ENCODE measurements at places on chromosomes 2 and 18.
A peak's percentile ranks its signal among the peaks of the same experiment; 100 is the strongest.

DNA sequence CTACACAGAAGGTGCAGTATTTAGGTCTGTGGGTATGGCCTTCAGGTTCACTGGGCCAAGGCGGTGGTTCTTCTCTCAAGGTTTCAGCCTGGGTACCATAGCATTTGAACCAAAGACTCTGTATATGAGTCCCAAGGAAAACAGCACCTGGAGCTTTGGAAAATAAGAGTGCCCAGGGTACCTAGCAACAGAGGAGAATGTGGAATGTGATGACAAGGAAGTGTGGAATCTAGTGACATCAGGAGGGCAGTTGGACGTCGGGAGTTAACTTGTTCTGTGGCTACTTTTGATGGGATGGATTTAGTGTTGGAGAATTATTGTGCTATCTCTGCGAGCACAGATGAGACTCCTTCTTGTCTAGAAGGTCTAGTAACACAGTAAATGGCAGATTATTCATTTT, 201.2 kb downstream of the NOL4 start:
- DNase-seq = no peak

DNA sequence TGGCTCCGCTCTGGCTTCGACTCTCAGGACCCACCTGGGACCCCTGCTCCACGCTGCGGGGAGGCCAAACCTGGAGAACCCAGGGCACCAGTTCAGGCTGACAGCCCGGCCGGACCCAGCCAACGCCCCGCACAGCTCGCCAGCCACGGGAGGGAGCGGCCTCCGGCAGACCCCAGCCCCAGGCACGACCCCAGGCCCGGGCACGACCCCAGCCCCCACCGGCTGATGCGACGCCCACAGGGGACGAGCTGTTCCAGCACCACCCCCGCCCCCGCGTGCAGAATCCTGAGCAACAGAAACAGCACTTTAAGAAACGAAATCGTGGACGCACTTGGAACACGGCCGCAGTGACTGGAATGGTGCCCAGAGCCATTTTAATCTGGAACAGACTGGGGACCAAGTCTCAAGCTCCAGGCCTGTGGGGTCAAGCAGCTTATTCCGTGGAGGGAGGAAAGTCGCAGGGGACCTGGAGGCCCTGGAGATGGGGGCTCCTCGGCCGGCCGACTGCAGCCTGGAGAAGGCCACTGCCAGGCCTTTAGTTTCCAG, 74.2 kb downstream of the MBP start:
- no peak for DNase-seq

- DNase-seq = no peak
These were observed 156.7 kb downstream of the GALNT3 start for GRCh38 chr2:165637396-165637795.

DNA sequence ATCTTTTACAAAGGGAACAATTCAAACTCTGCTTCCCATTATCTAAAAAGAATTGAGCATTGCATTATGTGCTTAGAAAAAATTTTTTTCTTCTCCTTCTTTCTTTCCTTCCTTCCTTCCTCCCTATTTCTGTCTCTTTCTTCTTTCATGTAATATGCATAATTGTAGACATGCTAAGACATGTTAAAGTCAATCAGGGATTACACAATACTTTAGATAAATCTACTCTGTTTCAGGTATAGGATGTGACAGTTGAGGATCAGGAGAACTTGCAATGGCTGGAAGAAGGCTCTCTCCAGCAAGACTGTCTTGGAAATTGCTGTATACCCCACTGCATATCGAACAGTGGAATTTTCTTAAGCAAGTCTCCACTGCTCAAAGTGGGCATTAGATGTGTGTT, 9.0 kb upstream of the SPAG16 start:
- no peak for DNase-seq

DNA sequence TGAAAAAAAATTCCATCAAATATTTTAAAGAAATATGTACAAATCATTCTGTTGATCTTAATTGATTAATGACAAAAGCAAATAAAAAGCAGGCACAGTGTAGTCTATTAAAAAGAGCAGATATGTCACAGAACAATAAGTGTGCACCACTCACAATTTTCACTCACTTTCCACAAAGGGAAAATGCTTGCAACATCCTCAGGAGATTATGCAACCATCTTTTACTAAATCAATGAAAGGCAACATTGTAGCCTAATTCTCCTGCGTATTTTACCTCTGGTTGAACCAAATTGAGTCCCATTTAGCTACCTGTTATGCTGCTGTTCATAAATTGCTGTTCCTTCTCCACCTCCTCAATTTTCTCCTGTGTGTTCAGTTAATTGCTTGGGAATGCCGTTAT, 1346.8 kb upstream of the PIK3C3 start:
- DNase-seq = no peak

DNA sequence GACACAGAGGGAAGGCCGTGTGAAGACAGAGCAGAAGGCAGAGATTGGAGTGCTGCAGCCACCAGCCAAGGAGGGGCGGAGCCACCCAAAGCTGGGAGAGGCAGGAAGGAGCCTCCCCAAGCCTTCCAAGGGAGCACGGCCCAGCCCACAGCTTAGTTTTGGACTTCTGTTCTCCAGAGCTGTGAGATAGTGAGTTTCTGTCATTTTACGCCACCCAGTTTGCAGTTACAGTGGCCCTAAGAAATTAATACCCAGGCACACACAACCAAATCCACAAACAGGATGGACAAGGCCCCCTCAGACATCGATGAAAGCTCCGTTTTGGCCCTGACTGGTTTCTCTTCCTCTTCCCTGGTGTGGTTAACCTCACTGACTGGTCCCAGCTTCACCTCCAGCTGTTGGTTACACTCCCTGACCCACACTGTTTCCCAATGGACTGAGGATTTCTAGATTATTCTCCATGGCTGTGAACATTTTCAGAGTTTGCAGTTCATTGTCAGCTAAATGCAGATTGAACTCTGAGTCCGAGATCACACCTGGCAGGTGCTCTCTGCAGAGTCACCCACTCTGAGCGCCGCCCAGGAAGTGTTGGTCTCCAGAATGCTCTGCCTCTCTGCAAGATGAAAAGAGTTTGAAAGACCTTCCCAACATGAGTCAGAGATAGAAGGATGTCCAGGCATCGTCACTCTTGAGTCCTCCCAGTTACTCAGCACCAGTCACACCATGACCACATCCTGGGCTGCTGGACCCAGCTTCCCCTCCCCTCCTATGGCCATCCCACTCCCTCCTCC, 100.2 kb downstream of the TWIST2 start:
- no peak for DNase-seq

GRCh38 chr2:239250216-239251081, 150.4 kb downstream of the HDAC4 start:
- DNase-seq = no peak

GRCh38 chr2:62794791-62795190, 89.3 kb downstream of the EHBP1 start:
- no peak for DNase-seq

DNA sequence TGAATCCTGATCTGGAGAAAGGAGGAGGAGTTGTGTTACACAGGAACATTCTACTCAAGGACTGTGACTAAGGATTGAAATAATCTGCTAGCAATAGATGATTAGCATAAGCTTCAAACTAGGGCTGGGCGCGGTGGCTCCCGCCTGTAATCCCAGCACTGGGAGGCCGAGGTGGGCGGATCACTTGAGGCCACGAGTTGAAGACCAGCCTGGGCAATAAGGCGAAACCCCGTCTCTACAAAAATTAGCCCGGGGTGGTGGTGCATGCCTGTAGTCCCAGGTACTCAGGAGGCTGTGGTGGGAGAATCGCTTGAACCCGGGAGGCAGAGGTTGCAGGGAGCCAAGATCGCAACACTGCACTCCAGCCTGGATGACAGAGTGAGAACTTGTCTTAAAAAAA, 1.5 kb downstream of the TRMT61B start:
- DNase-seq = no peak

- peak; percentile 42 for DNase-seq
These were observed 1.6 kb downstream of the TSHZ1 start for GRCh38 chr18:75211953-75212750.

GRCh38 chr2:163593982-163594381, 141.8 kb downstream of the FIGN start:
- no peak for DNase-seq

GRCh38 chr2:241571821-241572620, 13.5 kb downstream of the BOK start:
- no peak for DNase-seq

DNA sequence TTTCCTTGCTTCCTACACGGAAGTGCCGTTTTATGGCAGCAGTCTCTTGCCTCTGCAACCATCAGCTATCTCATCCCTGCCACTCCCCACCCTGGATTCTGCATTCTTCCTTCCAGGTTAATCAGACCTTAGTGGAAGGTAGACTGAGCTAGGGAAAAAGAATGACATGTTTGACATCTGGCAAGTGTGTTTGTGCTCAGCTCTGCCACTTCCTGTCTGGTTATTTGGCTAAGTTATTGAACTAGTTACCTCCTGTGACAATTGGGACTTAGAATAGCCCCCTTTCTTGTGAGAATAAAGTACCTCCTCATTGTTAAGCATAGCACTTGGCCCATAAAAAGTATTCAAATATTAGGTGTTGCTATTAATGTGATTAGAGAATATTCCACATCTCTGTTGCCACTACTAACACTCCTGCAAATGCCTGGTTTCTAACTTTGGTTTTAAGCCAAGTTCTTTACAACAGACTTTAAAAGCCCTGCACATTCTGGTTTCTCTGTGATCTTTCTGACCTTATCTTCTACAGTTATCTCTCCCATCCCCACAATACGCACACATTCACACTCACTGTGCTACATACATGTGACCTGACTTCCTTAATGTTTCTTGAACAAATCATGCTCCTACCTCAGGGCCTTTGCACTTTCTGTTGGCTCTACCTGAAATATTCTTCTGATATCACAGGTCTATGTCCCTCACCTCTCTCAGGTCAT, 10.8 kb upstream of the MAPRE2 start:
- DNase-seq = peak; percentile 50

DNA sequence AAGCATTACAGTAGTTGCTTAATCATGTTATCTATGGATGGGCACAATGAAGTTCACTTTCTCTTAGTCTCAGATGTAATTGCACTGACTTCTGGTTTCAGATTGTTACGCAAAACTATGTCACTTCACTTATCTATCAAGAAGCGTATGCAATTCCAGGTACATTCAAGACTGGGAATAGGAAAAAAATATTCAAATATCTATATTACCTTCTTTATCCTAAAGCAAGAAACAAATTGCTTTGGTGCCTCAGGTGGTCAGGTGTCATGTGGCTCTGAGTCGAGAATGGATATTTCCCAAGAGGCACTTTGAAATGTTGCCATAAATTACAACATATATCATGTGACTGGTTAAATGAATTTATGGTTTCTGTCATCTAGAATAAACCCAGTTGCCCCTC, 318.6 kb downstream of the SS18 start:
- no peak for DNase-seq

DNA sequence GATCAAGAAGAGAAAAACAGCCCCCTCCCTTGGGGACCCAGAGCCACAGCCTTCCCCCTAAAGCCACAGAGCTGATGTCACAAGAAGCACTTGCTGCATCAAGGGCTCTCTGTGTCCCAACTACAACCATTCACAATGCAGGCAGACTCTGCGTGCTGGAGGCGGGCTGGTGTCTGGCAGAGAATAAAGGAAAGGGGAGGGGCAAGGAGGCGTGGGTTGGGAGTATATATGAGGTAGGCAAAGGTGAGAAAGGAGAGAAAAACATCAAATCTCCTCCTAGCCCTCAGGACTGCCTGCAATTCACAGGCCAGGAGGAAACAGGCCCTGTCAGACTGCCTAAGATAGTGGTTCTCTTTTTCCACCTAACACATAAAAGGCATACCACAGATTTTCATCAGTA, 48.8 kb upstream of the IHH start:
- DNase-seq = peak; percentile 39

- DNase-seq = no peak
These were observed 642.7 kb downstream of the ARHGAP15 start for GRCh38 chr2:143771939-143772338.

DNA sequence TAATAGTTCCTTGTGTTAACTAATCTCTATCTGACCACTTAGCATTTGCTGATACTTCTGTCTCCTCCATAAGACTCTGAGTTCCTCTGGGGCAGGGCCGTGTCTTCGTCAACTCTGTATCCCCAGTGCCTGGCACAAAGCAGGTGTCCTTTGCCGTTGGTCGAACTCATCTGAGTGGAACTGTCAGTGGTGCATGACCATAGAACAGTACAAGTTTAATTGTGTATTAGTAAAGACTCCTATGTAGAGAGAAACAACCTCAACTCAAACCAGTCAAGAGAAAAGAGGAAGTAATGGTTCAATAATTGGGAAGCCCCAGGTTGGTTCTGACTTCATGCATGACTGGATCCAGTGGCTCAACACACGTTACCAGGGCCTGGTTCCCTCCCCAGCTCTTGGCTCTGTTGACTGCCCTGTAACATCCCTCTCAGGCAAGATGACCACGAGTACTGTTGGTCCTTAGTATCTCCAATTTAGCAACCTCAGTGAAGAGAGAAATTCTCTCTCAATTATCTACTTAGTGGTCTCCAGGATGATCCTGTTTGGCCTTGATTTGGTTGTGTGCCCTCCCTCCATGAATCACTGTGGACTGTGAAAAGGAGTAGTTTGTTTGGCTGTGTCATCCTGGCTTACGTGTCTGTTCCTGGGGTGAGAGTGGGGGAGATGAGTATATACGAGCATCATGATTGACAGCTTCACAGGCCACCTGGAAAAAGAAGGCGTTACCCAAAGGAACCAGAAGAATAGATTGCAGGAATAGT, 58.5 kb upstream of the MSH6 start:
- DNase-seq = no peak

GRCh38 chr18:49751427-49752094, 61.8 kb downstream of the ACAA2 start:
- DNase-seq = peak; percentile 21

GRCh38 chr2:238731961-238732360, 115.9 kb upstream of the TWIST2 start:
- no peak for DNase-seq

- DNase-seq = no peak
These were observed 1.6 kb upstream of the RIOK3 start for GRCh38 chr18:23451491-23451890.

- DNase-seq = no peak
These were observed 67.4 kb downstream of the KLHL29 start for GRCh38 chr2:23452372-23452771.

GRCh38 chr2:71813807-71814470, 333.7 kb downstream of the CYP26B1 start:
- no peak for DNase-seq

GRCh38 chr18:68667121-68667520, 47.8 kb downstream of the TMX3 start:
- DNase-seq = no peak

DNA sequence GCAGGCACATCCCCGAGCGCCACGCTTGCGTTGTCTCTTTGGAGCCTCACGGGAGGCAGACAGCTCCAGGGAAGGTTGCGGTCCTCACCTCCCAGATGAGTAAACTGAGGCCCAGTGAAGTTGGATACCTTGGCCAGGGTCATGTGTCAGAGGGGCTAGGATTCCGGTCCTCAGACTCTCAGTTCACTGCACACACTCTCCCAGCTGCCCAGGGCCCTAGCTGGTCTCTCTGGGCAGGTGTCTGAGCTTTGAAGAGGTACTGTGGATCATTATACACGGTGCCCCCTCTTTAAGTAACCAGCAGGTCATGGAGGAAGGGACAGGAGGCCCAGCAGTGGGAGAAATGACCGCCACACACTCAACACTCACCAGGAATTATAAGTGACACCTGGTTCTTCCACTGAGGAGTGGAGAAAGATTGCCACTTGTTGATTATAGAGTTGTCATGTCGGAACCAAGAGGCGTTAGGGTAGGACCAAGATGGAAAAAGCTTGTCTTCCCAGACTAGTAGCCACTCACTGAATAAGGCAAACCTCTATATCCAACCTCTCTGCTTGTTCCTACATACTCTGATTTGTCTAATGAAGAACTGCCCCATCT, 588 bp downstream of the TMEM214 start:
- no peak for DNase-seq
